ENCODE measurements at places on chromosomes 11 and 22.

DNA sequence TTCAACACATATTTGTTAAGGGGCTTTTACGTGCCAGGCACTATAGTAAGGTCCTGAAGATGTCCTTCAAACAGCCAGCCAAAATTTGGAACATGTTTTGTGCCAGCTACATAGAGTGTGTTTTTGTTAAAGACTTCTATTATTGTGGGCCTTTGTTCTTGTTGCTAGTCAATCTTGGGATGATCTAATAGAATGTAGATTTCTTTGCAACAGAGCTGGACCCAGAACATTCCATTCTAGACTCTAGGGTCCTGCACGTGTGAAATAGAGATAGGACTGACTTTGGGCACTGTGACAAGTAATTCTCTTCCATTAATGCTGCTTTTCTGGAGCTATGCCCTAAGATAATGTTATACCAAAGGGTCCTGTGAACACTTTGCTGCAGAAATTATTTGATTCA lies 16.9 kb upstream of the IPO7 start:
- DNase-seq = no peak

GRCh38 chr11:1832211-1832919 lies 2.4 kb upstream of the SYT8 start:
- DNase-seq = no peak

- no peak for DNase-seq
Observed at GRCh38 chr11:71246559-71246958, 5.8 kb downstream of the SHANK2 start.

- no peak for DNase-seq
Observed at GRCh38 chr11:22800482-22800881, 29.1 kb downstream of the SVIP start.

DNA sequence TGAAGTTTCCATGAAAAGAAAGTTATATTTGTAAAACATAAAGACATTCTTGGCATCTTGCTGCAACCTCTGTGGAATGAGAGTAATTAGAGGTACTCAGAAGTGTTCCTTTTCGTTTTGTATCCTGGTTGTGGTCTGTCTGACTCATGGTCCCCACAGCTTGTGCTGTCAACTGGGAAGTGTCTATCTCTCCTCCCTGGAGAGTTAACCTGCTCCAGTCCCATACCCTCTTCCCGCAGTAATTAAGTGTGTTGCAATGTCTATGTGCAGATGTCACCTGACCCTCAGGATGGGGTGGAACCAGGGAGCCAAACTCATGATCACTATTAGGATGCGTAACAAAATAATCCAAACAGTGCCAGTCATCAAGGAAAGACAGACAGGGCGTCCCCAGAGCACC lies 23.0 kb upstream of the ZDHHC13 start:
- no peak for DNase-seq

DNA sequence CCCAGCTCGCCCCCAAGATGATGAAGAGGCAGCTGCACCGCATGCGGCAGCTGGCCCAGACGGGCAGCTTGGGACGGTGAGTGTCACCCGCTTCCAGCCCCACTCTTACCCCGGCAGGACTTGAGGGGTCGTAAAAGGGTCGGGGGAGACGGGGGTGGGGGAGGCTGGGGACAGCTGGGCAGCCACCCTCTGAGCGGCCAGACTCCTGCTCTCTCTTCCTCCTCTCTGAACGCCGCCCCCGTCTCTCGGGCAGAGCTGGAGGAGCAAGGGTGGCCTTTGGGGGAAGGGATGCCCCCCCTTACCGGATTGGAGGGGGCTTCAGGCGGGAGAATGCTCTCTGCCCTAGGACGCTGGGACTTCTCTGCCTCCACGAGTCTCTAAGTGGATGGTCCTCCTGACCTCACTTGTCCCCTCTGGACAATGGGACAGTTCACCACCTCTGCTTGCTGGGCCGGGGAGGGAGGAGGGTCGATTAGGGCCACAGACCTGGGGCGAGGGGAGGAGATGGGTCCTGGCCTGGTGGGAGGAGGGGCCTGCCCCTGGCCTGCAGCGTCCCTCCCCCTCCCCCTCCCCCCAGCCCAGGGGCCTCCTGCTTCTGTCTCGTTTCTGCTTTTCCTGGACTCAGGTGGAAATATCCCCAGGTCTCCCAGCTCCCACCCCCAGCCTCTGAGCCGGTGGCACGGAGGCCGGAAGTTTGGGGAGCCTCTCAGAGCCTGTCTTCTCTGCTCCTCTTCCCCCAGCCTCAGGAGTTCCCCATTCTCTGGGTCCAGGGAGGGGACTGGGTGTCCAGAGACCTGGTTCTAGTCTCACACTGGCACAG lies 512 bp downstream of the SH3BP1 start:
- no peak for DNase-seq

DNA sequence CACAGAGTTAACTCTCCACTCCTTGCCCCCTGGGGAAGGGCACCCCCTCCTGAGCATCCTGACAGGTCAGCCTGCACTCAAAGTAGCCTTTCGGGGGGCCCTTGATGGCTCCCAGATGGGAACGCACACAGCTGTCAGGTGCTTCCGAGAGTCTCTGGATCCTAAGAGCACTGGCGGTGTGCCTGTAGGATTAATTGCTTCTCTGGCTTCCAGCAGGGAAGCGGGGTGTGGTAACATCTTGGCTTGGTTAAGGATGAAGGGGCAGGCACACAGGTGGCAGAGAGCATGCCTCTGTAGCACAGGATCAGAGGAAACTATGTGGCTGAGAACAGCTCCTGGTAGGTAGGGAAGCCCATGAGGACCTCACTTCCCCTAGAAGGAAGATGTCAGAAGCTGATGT lies 199.8 kb downstream of the MIAT start:
- DNase-seq = no peak

DNA sequence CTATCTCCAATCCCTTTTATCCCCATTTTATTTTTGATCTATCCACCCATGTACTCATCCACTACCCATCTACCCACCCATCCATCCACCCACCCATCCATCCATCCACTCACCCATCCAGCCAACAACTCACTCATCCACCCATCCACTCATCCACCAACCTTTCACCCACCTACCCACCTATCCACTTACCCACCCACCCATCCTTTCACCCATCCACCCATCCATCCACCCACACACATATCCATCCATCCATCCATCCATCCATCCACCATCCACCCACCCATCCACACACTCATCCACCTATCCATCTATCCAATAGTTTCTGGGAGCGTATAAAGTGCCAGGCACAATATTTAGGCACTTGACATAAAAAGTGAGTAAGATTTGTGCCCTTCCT lies 39.2 kb upstream of the NFAM1 start:
- no peak for DNase-seq

- no peak for DNase-seq
Observed at GRCh38 chr11:116695657-116696254, 77.0 kb downstream of the BUD13 start.

GRCh38 chr11:73359930-73360742 lies 16.1 kb upstream of the RELT start:
- DNase-seq = no peak

DNA sequence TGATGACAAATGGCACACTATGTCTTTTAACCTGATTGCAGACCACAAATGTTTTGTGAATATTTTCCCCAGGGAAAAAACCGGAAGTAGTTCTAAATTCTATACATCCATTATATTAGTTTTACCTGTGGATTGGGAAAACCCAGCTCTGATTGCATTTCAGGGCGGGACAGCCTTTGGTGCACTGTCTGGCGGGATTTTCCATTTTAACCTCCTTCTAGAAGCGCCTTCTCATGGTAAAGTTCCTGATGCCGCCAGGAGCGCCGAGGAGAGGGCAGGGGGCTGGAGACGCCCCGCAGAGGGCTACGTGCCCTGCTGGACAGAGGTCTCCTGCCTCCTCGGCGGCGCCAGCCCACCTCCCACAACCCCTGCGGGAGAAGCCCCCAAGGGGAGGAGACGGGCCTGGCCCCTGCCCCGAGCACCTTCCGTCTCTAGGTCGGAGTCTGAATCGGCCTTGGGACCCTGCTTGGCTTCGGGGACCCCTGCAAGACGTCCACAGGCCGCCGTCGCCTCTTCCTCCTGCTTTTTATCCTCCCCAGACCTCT lies 1.2 kb upstream of the P2RX6 start:
- no peak for DNase-seq

GRCh38 chr22:17407643-17408042 lies 38.4 kb downstream of the CECR2 start:
- no peak for DNase-seq

DNA sequence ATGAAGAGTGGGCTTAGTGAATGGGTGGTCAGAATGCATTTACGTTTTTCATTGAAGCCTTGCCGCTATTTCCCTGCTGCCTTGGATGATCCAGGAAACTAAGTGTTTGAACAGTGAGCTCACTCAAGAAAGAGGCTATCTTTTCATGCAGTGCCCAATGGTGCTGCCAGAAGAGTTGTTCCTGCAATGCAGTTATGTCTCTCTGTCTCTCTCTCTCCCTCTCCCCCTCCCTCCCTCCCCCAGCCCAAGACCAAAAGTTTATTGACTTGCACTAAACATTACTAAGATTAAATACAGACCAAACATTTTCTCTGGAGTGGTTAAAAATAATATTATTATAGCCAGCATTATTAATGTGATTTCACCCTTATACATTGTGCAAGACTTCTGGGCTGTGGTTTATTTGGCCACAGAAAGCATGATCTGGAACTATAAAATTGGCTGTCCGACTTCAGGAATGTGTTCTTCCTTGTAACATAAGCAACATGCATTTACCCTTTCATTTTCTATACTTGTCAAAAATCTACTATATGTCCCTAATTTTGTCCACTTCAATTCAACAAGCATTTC lies 6.6 kb upstream of the FUT4 start:
- no peak for DNase-seq

- DNase-seq = no peak
Observed at GRCh38 chr11:97909614-97910399, 1110.9 kb upstream of the CNTN5 start.

GRCh38 chr11:119795231-119795630 lies 66.2 kb upstream of the NECTIN1 start:
- DNase-seq = no peak

GRCh38 chr11:87176044-87176443 lies 138.3 kb downstream of the TMEM135 start:
- no peak for DNase-seq

GRCh38 chr22:37909766-37910165 lies 3.7 kb downstream of the MICALL1 start:
- DNase-seq = no peak

DNA sequence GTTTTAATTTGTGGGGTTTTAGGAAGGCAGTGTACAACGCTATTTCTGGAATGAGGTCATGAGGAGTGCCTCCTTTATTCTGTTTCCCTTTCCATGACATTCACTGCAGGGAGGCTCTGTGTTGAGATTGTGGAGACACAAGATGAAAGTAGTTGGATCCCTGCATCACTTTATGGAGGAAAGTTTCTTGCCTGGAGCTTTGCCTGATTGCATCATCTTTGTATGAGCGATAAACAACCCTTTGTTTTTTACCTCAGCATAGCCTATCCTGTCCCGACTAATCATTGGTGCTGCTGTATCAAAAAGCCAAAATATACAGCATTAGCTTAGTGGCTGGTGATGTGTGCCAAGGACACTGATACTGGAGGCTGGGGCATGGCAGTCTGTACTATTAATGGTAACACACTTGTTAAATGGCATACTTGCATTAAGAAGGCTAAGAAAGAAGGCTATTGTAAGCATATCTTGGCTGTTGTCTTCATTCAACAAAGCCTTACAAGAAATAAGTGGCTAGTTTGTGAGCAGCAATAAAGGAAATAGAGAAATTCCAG lies 31.2 kb upstream of the SLC5A4 start:
- DNase-seq = no peak

DNA sequence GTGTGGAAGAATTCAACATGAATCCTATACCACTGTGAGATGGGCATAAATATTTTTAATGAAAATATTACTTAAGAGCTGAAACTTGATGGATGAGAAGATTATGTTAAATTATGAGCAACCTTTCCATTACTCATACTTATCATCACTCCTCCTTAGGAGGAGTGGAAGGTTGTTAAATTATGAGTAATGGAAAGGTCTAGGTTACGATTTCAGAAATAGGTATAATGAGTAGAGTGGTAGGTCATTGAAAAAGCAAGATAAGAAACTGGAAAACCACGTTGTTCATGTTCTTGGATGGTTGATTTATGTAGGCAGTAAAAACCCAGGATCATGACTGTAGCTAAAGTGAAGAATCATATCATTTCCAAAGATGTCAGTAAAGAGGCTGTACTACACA lies 973.2 kb upstream of the RAG2 start:
- DNase-seq = no peak

- no peak for DNase-seq
Observed at GRCh38 chr22:50315289-50316113, 8.1 kb upstream of the PLXNB2 start.

DNA sequence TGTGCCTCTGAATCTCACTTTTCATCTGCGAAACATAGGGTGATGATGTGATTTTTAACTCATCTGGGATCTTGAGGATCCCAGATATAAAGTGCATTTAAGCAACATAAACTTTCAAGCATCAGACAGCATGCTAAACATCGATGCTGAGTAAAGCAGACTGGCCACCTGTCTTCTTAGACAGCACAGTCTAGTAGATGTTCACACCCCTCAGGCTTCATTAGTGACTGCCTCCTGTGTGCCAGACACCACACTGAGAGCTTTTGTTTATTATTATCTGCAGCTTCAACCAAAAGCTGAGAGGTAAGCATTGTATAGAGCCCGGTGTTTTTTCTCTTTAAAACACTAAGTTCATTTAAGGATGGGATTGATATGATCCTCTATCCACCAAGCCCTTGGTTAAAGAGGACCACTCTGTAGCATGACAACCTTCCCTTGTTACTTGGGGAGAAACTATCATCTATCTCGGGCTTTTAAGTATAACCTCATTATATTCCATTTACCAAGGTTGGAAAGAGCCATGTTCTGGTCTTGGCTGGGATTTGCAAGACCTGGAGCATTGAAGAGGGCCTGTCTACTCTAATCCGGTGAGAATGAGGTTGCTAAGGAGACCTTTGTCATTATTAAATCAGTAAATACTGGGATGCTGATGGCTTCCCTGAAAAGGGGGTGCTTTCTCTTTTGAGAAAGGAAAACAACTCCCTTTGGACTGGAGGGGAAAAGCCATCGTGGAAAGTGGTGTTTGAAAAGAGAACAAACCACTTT lies 114.2 kb upstream of the SEZ6L start:
- DNase-seq = no peak

DNA sequence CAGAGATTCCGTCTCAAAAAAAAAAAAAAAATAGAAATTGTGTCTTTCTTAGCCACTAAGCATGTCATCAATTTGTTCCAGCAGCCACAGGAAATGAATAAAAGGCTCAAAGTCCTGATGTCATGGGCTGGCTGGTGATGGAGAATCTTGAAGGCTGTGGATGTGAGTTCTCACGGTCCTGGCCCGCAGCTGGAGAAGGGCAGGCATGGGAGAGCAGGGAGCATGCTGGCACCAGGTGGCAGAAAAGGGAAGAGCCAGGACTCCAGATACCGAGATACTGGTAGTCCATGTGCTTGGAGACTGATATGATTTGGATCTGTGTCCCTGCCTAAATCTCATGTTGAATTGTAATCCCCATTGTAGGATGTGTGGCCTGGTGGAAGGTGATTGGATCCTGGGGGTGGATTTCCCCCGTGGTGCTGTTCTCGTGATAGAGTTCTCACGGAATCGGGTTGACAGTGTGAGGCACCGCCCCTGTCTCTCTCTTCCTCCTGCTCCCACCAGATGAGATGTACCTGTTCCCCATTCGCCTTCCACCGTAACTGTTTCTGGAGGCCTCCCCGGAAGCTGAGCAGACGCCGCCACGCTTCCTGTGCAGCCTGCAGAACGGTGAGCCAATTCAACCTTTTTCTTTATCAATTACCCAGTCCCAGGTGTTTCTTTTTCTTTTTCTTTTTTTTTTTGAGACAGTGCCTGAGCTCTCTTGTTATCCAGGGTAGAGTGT lies 18.1 kb downstream of the MRGPRD start:
- no peak for DNase-seq

GRCh38 chr11:797296-798092 lies 587 bp downstream of the SLC25A22 start:
- peak; percentile 56 for DNase-seq

- no peak for DNase-seq
Observed at GRCh38 chr22:47775686-47776085, 1013.2 kb downstream of the TBC1D22A start.

All from SK-N-MC (cell line).